ENCODE measurements at places on chromosomes 2 and 18.

DNA sequence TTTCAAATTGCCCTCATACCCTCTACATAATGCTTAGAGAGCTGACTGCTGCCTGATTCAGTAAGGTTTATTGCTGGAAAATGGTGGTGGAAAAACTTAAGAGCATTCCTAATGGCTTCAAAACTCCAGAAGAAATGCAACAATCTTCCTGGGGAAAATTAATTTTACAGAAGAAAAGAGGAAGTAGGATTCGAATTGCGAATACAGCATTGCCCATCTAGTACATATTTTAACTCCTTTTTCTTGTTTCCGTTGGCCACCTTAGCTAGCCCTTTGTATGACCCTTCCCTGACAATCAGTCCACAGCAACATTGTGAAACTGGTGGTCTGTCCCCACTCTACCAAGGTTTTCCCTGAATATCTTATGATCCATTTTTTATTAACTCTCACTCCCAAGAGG is 224.7 kb downstream of the MTX2 start:
- peak; percentile 48 for DNase-seq

DNA sequence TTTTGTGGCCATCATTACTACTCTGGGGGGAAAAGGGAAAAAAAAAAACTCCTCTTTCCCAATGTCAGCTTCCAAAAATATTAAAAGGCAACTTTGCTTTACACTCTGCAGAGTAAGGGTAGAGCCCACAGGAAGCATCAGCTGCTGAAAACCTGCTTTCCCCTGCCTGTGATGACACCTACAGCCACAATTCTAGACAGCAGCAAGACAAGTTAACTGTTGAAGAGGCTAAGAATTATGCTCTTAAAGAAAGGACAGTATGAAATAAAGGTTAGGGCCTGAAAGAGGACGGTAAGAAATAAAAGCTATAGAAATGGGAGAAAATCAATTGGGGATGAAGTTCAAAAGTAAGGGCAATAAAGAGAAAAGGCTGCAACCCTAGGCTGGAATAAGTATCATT is 3.0 kb downstream of the PDE11A start:
- no peak for DNase-seq

- peak; percentile 97 for DNase-seq
Measured at GRCh38 chr2:12856934-12857601, 140.3 kb downstream of the TRIB2 start.

DNA sequence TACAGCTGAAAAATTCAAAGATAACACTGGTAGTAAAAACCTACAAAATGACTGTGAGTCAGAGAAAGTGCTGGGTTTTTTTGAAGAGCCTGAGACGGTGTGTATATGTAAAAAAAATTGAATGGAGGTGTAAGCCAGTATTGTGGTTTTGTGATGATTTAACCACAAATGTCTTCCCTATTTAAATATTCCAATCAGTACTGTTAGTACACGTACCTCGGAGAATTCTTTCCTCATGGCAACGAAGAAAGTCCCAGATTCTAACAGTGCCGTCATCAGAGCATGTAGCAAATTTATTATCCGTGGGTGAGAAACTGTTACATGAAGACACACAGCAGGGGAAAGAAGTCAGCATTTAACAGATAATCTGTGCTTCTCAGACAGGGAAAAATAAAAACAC is 48.1 kb downstream of the WDR33 start:
- no peak for DNase-seq

- DNase-seq, result no peak
Measured at GRCh38 chr2:150571121-150571520, 83.7 kb upstream of the RND3 start.

- no peak for DNase-seq
Measured at GRCh38 chr2:16161085-16161565, 220.8 kb downstream of the MYCN start.

DNA sequence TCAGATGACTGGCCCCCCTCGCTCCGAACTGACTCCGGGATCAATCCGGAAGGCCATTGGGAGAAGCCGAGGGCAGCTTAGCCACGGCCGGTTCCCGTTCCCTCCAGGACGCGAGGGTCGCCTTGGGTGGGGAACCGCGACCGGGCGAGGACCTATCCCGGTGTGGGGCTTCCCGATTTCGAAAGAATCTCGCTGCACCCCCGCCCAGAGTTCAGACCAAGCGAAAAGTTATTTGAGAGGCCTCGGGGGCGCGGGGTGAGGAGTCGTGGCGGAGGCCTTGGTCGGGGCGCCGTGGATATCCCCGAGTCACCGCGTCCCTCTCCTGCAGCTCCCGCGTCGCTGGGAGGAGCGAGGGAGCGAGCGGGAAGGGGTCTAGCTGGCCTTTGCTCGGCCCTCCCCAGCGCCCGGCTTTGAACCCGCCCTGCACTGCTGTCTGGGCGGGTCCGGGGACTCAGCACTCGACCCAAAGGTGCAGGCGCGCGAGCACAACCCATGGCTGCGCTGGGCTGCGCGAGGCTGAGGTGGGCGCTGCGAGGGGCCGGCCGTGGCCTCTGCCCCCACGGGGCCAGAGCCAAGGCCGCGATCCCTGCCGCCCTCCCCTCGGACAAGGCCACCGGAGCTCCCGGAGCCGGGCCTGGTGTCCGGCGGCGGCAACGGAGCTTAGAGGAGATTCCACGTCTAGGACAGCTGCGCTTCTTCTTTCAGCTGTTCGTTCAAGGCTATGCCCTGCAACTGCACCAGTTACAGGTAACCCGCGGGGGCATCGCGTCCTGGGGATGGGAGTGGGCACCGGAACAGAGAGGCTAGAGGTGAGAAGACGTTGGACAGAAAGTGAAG is at the start of gene CYP27A1:
Gene CYP27A1, plus strand, starts transcription at position 457 of the 837 bp plus-strand sequence. Its CDS starts 36 bp downstream, at position 493.
- no peak for DNase-seq

DNA sequence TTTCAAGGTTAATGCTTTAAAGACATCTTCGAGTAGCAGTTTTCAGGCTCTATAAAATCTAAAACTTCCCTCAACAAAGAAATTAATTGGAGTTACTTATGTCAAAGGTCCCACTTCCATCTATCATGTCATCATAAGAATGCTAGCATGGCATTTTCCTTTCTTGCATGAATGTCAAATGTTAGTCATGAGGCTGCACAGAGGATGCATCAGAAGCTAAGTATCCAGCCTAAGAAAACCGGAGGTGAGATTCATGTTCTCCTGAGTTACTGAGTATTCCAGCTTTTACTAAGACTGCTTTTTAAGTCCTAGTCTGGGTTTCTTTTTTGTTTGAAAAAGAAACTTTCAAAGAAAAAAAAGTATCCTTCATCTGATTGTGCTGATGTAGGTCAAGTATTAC is 130.6 kb upstream of the CDH19 start:
- DNase-seq, result no peak

- DNase-seq, result peak; percentile 98
Measured at GRCh38 chr2:127058246-127058953, 48.6 kb downstream of the BIN1 start.

GRCh38 chr2:16325016-16325975 is 340.3 kb downstream of the CYRIA start:
- no peak for DNase-seq

GRCh38 chr2:230268606-230269243 is 43.2 kb downstream of the SP140 start:
- no peak for DNase-seq

DNA sequence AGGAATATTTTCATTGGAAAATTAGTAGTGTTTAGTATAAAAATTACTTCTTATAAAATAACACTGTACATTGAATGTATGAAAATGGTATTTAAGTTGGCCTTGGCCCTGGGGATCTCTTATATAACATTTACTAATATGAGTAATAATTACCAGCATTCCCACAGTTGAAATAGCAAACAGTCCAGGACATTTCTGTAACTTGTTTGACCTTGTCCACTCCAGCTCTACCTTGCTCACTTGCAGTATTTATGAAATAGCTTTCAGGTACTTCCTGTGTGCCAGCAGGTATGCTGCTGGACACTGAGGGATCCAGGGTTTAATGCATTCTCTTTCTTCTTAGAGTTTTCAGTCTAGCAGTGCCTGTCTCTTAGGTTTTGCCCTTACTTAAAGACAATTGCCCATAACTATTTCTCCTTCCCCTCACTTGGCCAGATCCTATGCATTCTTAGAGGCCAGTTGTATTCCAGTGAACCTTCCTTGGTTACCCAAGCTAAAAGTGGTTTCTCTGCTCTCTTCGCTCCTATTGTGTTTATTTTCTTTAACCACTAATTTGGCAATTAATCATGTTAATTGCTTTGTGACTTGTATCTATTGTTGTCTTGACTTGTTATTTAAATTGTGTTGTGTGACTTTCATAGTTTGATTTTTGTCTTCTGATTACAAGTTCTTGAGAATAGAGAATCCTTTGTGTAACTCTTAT is 25.9 kb downstream of the BABAM2 start:
- DNase-seq, result no peak

DNA sequence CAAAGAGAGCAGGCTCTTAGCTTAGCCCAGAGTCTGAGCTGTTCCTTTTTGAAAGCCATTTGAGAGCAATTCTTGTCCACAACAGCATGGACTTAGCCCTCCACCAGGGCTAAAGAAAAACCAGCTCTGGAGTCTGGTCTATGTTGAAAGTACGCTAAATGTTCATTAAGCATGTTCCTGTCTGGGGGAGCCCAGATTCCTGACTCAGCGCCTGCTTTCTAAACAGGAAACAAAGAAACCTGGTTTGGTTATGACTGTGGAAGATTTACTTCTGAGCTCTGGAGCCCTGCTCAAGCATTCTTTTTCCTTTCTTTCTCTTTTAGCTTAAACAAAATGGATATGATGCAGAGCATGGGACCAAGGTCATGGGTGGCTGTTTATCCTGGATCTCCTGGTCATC is 279.8 kb downstream of the RBM43 start:
- DNase-seq, result no peak

GRCh38 chr2:188573453-188573852 is 281.8 kb downstream of the GULP1 start:
- DNase-seq, result no peak

GRCh38 chr18:68035774-68036522 is 519.4 kb upstream of the DSEL start:
- DNase-seq, result no peak

DNA sequence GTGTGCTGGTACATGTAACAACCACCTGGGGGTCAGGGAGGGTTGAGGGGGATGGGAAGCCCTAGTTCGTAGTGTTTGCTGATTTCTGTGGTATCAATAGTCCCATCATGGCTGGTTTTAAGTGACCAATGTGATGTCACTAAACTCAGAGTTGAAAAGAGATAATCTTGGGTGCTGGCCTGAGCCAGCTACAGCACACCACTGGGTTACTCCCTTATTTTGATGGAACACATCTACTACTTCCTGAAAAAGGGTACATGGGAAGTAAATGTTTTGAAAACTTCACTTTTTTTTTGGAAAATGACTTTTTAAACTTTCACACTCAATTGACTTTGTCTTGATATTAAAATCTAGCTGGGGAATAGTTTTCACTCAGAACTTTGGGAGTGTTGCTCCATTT is 87.0 kb upstream of the CXCR4 start:
- no peak for DNase-seq

DNA sequence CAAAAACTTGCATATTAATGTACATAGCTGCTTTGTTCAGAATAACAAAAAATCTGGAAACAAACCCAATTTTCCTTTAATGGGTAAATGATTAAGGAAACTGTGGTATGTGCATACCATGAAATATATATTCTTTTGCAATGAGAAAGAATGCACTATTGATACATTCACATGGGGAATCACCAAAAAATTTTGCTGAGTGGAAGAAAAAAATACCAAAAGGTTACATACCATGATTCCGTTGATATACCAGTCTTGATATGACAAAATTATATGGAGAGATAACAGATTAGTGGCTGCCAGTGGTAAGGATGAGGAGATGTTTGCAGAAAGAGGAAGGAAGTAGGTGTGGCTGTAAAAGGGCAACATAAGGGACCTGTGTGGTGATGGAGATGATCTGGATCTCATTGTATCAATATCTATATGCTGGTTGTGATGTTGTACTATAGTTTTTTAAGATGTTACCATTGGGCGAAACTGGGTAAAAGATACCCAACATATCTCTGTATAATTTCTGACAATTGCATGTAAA is 54.6 kb upstream of the BCL2L11 start:
- peak; percentile 58 for DNase-seq

- no peak for DNase-seq
Measured at GRCh38 chr2:167626301-167626700, 621.1 kb downstream of the STK39 start.

DNA sequence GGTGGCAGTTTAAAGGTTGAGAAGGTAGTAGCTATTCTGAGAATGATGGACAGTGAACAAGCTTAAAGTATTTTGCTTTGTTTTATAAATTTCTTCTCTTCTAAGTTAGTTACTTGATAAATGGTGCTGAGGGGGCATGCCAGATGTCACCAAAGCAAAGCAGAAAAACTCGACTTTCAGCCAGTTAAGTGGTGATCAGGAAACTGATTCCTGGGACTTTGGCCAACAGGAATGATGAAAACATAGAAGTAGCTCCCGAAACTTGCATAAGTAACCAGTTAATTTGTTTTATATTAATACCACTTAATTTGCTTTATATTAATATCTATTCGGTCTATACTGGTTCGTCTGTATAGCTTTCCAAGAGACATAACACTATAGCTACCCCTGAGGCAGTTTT is 82.6 kb downstream of the FANCL start:
- DNase-seq, result no peak

- no peak for DNase-seq
Measured at GRCh38 chr2:228786901-228787300, 484.2 kb downstream of the PID1 start.

- no peak for DNase-seq
Measured at GRCh38 chr18:41887100-41887499, 67.9 kb upstream of the PIK3C3 start.

- DNase-seq, result no peak
Measured at GRCh38 chr2:95019572-95019971, 5.9 kb upstream of the MAL start.

DNA sequence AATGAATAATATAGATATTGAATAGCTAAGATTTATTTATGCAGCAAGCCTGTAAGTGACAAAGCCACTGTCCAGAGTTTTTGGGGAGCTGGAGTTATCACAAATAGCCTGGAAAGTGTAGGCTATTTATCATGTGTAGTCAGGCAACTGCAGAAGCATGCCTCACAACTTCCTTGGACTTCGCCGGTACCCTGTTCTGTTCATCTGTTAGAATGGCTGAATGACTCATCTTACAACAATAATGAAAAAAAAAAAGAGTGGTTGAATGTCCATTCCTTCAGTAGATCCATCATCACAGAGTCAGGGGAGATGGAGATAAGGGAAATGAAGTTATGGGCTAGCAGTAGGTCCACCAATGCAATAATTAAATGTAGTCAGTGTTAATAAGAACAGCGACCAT is 24.0 kb upstream of the ATP5MC3 start:
- DNase-seq, result no peak

GRCh38 chr2:223155956-223156355 is 104.0 kb downstream of the KCNE4 start:
- no peak for DNase-seq

GRCh38 chr2:212592695-212593094 is 54.1 kb upstream of the ERBB4 start:
- no peak for DNase-seq

- DNase-seq, result no peak
Measured at GRCh38 chr2:48114256-48114655, 208.0 kb upstream of the FBXO11 start.

- no peak for DNase-seq
Measured at GRCh38 chr2:59701271-59701994, 852.0 kb downstream of the BCL11A start.

Data from Kasumi-1 (cell line).